ENCODE measurements at places on chromosomes 12 and 14.

DNA sequence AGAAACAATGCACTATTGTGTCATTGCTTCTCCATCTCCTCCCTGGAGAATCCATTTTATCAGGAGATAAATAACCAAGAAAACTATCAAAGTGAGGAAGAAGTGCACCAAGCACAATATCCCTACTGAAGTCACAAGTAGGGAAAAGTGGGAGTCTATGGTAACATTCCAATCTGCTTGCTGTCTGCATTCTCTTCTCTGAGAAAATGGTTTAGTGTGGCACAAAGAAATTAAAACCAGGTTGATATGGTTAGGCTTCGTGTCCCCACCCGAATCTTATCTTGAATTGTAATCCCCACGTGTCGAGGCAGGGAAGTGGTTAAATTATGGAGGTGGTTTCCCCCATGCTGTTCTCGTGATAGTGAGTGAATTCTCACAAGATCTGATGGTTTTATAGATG lies 209.7 kb downstream of the PRKD1 start:
- no peak overlapping the region for H3K4me3 ChIP-seq
- DNase-seq = no peak
- H3K27ac ChIP-seq = no peak overlapping the region
- H3K4me1 ChIP-seq = peaks cover 6% of the 10 kb centered on the region

GRCh38 chr12:107523775-107524535 lies 161.6 kb upstream of the PWP1 start:
- no peaks in the 10 kb centered on the region for H3K27me3 ChIP-seq
- no peaks in the 10 kb centered on the region for H3K36me3 ChIP-seq
- H3K4me3 ChIP-seq = no peak overlapping the region
- no peaks in the 10 kb centered on the region for H3K4me1 ChIP-seq
- no peak overlapping the region for H3K27ac ChIP-seq
- DNase-seq = no peak

GRCh38 chr12:19979584-19979983 lies 388.8 kb upstream of the PDE3A start:
- peaks cover 3% of the 10 kb centered on the region for H3K4me1 ChIP-seq
- H3K27me3 ChIP-seq = no peaks in the 10 kb centered on the region
- H3K4me3 ChIP-seq = no peak overlapping the region
- no peak overlapping the region for H3K27ac ChIP-seq
- H3K36me3 ChIP-seq = no peaks in the 10 kb centered on the region
- no peak for DNase-seq

DNA sequence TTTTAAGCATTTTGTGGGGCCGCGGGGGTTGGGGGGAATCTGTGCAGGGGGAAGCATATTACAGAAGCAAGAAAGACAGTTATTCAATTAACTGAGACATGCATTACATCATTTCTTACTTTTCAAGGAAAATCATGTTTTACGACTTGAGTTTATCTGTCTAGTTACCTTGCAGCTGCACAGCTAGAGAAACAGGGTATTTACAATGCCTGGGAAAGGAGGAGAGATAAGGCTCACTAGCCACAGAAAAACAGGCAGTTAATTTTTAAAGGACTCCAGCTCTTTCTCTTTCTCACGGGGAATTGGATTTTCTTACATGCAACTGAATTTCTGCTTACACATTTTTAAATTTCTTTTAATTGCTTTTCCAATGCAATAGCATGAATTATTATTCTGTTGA lies 22.2 kb downstream of the FCF1 start:
- no peaks in the 10 kb centered on the region for H3K4me1 ChIP-seq
- DNase-seq = no peak
- H3K27ac ChIP-seq = no peak overlapping the region
- H3K4me3 ChIP-seq = no peak overlapping the region
- H3K27me3 ChIP-seq = no peaks in the 10 kb centered on the region

DNA sequence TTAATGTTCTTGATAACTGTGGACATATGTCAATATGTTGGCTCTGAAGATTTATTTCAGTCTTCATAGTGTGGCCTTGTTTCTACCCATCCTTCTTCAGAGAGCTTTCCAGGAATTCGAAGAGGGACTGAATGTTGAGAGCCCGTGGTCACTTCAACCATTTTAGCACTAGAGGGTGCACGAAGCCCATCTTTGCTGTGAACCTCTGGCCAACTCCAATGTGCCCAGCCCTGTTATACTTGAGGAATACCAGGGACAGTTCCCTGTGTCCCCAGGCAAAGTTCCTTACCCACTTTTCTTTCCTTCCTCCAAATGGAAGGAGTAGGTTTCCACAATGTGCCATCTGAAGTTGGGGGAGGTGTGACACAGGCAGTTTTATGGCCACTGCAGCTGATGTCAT lies 603.5 kb downstream of the RPL10L start:
- no peaks in the 10 kb centered on the region for H3K36me3 ChIP-seq
- no peak overlapping the region for H3K27ac ChIP-seq
- H3K4me1 ChIP-seq = no peaks in the 10 kb centered on the region
- DNase-seq = peak; percentile 88

- no peak overlapping the region for H3K4me3 ChIP-seq
- no peaks in the 10 kb centered on the region for H3K36me3 ChIP-seq
- no peak overlapping the region for H3K27ac ChIP-seq
- H3K4me1 ChIP-seq = no peaks in the 10 kb centered on the region
- no peak for DNase-seq
These were observed 265.5 kb downstream of the SEC23A start for GRCh38 chr14:38837343-38838048.

DNA sequence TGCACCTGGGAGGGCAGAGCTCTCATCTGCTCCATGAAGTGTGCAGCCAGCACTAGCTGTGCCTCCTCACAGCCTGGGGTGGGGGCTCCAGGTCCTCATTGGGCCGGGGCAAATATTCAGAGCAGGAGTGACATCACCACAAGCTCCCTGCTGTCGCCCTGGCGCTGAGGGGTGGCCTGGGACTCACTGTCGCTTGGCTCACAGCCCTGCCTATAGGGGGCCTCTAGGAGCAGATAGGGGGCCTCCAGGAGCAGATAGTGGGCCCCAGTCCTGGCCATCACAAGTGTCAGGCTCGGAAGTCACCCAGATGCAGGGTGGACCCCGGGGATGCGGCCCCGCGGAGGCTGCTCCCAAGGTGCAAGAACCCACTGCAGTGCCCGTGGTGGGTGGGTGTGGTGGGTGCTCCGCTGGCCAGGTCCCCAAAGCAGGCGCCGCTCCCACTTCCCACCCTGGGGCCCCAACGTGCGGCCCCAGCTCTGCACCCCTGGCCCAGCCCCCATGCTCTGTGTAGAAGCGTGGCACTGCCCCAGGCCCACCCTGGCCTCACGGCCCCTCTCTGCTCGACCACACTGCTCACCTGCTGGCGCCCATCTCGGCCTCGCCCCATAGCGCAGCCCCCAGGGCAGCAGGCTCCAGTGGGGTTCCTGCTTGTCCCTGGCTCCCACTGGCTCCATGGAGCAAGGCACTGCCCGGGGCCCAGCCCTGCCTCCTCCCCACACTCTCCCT lies 18.0 kb downstream of the SYNJ2BP start:
- H3K27ac ChIP-seq = no peak overlapping the region
- no peaks in the 10 kb centered on the region for H3K27me3 ChIP-seq
- H3K36me3 ChIP-seq = peaks cover 49% of the 10 kb centered on the region
- peaks cover 16% of the 10 kb centered on the region for H3K4me1 ChIP-seq

Measured in endodermal cell (in vitro differentiated cells).